ENCODE measurements at places on chromosomes 5 and 9. TPM values are rescaled to one million over a fixed set of nuclear protein-coding genes. Genes with fewer than 3 reads are reported as not detected.
A peak's percentile ranks its signal among the peaks of the same experiment; 100 is the strongest.

GRCh38 chr9:126468141-126468825 is 141.7 kb downstream of the MVB12B start:
- no peak for DNase-seq

DNA sequence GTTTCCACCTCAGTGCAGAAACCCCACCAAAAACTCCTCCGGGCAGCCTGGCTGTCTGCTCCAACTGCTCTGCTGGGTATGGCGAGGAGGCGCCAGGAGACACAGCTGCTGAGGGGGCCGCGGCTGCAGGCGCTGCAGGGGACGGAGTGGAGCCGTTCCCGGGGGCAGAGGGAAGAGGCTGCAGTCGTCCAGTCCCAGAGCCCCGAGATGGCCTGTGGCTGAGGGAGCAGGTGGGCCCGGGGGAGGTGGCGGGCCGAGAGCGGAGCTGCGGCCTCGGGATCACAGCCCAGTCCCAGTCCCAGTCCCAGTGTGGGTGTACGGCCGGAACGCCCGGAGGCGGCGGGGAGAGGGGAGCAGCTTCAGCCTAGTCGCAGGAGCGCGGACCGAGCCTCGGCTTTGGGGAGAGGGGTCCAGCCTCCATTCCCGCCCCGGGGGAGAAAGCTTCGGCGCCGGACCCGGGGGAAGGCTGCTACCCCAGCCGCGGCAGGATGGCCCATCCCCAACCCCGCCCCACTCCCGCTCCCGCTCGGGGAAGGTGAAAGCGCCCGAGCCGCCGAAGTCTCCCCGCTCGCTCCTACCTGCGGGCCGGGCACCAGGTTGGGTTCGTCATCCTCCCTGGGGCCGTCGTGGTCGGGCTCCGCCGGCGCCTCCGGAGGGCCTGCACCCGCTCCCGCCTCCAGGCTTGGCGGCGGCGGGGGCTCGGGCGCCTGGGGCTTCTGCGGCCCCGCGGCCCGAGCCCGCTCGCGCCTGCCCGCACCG is 513 bp downstream of the FAM193B start:
- DNase-seq = no peak

DNA sequence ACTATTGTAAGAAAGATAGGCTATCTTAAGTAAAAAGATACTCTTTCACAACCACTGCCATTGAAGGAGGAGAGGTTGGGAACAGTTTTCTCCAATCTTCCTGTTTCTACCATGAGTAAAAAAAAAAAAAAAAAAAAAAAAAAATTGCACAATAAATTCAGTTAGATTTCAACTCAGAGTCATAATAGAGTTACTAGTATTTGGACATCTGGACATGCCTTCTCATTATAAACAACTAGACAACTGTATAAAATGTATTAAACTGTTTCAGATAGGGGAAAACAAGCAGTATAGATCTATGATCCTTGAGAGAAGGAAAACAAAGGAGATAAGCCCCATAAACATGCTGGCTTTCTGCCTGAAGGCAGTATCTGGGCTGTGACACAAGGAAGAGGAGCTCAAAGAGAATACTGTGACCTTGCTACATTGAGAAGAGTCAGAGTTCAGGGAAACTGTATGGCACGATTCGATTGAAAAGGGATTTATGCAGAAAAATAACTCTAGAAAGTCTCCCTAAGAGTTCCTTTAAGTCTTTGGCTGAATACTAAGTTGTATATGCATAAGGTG is 249.2 kb upstream of the POU5F2 start:
- DNase-seq = no peak

- DNase-seq = no peak
Observed at GRCh38 chr5:62600560-62601252, 22.1 kb downstream of the LRRC70 start.

- DNase-seq = peak; percentile 48
Observed at GRCh38 chr9:129761901-129762369, 9.1 kb upstream of the PTGES start.

GRCh38 chr5:59093329-59093728 is 510.5 kb downstream of the RAB3C start:
- DNase-seq = no peak

DNA sequence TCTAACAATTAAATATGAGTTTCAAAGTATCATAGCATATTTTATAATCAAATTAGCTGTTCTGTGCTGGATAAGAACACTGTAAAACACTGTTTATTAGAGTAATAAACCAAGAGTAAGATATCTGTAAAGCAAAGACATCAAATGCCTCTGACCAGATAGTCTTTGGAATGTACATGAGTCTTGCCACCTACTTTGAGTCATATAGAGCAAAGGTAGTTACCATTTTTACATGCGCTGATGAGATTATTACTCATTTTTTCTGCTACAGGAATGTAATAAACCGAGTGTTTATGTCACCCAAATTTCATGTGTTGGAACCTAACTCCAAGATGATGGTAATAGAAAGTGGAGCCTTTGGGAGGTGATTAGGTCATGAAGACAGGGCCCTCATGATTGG is 654.5 kb downstream of the CETN3 start:
- no peak for DNase-seq

GRCh38 chr9:113247640-113248039 is 26.3 kb downstream of the SLC31A1 start:
- no peak for DNase-seq

DNA sequence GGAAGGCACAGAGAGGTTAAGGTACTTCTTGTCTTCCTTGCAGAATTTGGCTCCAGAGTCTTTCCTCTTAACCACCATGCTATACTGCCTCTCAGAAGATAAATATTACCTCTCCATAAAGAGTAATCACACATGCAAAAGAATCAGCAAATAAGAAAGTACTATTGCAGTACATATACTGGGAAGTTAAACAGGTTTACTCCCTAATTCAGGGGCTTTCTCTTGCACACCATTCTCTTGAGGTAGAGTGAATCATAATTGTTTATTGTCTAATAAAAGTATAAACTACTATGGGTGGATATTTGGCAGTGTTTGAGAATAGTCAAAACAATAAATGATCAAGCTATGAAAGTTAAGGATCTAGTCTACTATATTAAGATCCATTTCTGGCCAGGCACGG is 40.4 kb downstream of the SPINK5 start:
- DNase-seq = no peak

- no peak for DNase-seq
Observed at GRCh38 chr9:112078432-112078831, 96.7 kb downstream of the SUSD1 start.

DNA sequence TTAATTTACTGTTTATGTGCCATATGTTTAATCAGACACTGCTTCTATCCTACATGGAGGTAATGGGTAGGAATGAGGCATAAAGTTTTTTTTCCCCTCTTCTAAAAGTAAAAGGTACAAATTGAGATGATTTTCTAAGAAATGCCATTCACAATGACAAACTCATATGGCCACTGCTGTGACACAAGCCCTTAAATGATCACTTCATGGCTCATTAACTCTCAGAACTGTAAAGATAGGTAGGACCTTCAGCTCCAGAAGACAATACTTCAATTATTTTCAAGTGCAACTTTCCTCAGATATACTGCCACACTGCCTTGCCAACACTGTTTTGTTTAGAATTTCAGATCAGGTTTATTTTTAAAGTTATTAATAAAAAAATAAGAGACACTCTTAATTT is 362.9 kb upstream of the ZNF608 start:
- DNase-seq = no peak

DNA sequence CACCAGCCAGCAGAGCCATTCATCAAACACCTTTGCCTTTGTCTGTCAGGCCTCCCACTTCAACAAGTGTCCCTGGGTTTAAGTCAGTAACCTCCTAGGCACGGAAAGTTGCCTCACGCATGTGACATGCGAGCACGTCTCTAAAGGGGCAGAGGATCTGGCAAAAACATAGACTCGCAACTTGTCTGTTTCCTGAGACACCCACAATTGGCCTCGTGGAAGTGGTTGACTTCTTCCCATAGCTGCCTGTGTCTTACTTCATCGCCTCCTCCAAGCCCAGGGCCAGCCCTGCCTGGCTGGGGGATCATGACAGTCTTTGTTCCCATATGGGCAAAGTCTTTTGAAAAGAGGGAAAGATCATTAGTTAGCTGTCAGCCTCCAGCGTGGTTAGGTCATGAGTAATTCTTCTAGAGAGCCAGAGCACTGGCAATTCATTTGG is 35.5 kb upstream of the GLRX start:
- peak; percentile 97 for DNase-seq

GRCh38 chr5:112646139-112646936 is 91.3 kb upstream of the APC start:
- no peak for DNase-seq

GRCh38 chr5:66179297-66180051 is 35.4 kb downstream of the SREK1 start:
- no peak for DNase-seq

- no peak for DNase-seq
Observed at GRCh38 chr9:25427898-25428297, 250.3 kb downstream of the TUSC1 start.

DNA sequence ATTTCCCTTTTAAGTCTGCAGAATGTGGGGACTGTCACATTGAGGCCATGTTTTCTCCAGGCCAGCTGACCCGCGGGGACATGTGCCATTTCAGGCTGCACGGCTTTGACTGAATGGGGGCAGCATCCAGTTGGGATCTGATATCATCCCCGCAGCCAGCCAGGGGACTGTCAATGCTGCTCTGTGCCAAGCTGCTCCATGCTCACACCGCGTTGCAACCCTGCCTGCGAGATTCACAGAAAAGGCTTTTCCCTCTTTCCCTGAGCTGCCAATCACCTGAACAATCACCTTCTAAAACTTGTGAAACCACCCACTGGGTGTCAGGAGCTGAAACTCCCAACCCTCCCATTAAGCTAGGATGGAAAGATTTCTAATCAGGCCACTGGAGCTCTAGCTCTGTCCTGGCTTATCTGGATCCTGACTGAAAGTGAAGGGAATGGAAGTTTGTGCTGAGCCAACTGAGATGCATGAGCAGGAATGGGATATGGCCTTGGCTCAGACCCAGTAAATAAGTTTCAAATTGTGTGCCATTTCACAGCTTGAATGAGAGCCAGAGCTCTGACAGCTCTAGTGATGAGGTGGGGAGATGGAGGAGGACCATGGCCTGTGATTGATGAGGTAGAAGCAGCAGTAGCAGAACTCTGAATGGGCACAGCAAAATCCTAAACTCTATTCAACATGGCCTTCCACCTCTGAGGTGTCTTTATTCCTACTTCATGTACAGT is 34.5 kb upstream of the ZNF366 start:
- DNase-seq = no peak

GRCh38 chr9:130823435-130823834 is 11.6 kb upstream of the ABL1 start:
- peak; percentile 67 for DNase-seq

GRCh38 chr5:80223561-80223960 is 32.3 kb downstream of the SERINC5 start:
- no peak for DNase-seq

DNA sequence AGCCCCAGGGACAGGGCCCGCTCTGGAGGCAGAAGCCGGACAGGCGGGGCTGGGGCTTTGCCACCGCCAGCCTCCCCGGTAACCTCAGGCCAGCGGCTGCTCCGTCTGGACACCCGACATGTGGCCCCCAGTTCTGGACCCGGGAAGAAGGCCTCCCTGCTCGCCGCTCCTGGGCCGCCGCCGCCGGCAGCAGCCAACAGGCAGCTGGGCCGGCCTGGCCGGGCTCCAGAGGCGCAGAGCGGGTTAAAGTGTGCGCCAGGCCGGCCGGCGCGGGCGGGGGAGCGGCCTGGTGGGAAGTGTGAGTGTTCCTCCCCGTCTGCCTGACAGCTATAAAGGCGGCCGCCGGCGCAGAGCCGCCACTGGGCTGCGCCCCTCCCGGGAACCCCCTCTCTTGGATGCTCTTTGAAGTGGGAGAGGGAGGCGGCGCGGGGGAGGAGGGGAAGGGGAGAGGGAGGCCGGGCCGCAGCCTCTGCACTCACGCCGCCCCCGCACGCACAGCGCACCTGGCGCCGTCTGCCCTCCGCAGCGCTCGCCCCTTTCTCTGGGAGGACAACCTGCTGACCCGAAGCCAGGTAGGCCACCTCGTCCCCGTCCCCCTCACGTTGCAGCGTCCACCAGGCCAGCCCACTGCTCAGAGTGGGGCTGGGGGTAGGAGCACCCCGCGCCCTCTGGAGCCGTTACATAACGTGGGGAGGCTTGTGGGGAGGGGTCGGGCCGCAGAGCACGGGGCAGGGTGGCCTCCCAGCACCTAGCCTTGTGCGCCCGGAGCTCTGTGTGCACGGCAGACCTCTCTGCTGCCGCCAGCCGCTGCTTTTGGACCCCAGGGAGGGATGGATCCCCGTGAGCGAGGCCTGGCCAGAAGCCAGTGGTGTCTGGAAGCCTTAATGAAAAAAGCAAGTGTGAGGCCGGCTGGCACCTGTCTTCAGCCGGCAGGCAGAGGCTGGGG is at the start of gene ADAMTSL2:
Gene ADAMTSL2 (plus strand): TSS at position 359 of the 946 bp plus-strand sequence. CDS start 2,009 bp downstream, outside the sequence.
- peak; percentile 65 for DNase-seq

- DNase-seq = peak; percentile 51
Observed at GRCh38 chr9:109574061-109574882, 76.2 kb upstream of the PTPN3 start.

DNA sequence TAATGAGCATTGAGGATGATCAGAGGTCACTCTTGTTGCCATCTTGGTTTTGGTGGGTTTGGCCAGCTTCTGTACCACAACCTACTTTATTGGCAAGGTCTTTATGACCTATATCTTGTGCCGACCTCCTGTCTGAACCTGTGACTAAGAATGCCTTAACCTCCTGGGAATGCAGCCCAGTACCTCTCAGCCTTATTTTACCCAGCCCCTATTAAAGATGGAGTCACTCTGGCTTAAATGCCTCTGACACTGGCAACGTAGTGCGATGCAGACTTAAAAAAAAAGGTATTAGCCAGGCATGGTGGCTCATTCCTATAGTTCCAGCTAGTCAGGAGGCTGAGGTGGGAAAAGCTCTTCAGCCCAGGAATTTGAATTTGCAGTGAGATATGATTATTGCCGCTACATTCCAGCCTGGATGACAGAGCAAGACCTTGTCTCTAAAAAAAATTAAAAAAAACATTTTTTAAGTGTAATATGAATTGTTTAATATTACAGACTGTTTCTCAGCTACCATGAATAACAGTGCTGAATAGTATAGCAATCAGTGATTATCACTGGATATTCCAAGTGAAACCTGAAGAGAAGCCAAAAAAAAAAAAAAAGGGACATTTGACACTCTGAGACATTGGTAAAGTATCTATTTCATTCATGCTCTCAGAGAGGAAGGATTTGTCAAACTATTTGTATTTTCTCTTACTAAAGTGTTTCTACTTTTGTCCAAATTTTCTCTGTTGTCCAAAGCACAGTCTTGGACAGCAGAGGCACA is 18.3 kb upstream of the STOM start:
- DNase-seq = no peak

GRCh38 chr5:65157906-65158603 is 323.7 kb downstream of the ADAMTS6 start:
- DNase-seq = peak; percentile 63

The RETREG1 gene
- total RNA-seq = 0.51 TPM

The BRINP1 gene
- total RNA-seq = 0.33 TPM

The BTNL3 gene
- total RNA-seq = not detected

The SLC6A7 gene
- not detected for total RNA-seq

The GPX8 gene
- total RNA-seq = 84.7 TPM

The PCDHGC4 gene
- 3.0 TPM for total RNA-seq

The CDKN2B-AS1 gene
- total RNA-seq = 7.6 TPM

The SMIM33 gene
- total RNA-seq = not detected

The CSNK1A1 gene
- 674 TPM for total RNA-seq

The TCF7 gene
- total RNA-seq = 3.1 TPM

The SIT1 gene
- total RNA-seq = not detected

Data from fibroblast of lung (primary cell).